ENCODE measurements at places on chromosomes 5 and 9. TPM values are rescaled to one million over a fixed set of nuclear protein-coding genes. Genes with fewer than 3 reads are reported as not detected.

SLC25A48 gene
- total RNA-seq, result not detected

SHROOM1 gene
- total RNA-seq, result 0.89 TPM

SLF1 gene
- 13.6 TPM for total RNA-seq

CHSY3 gene
- total RNA-seq, result not detected

FGD3 gene
- total RNA-seq, result 66.7 TPM

SLC6A7 gene
- not detected for total RNA-seq

HAND1 gene
- not detected for total RNA-seq

ARAP3 gene
- 3.2 TPM for total RNA-seq

SLC2A8 gene
- 1.7 TPM for total RNA-seq

CARD9 gene
- total RNA-seq, result 0.98 TPM

PCDHB4 gene
- not detected for total RNA-seq

ADCY2 gene
- not detected for total RNA-seq

SEMA4D gene
- total RNA-seq, result 226 TPM

EPB41L4B gene
- total RNA-seq, result 0.23 TPM

WDR38 gene
- total RNA-seq, result not detected

TAS2R1 gene
- not detected for total RNA-seq

PCDHA12 gene
- not detected for total RNA-seq

GRXCR2 gene
- total RNA-seq, result not detected

OLFML2A gene
- not detected for total RNA-seq

PNPLA7 gene
- total RNA-seq, result 3.1 TPM

FOXD4 gene
- 0.16 TPM for total RNA-seq

ZFR gene
- 60.6 TPM for total RNA-seq

MYMK gene
- not detected for total RNA-seq

MLANA gene
- total RNA-seq, result not detected

FNIP1 gene
- total RNA-seq, result 16.3 TPM

FGF10 gene
- not detected for total RNA-seq

SPINK4 gene
- not detected for total RNA-seq

TAF11L10 gene
- total RNA-seq, result not detected

PDE6A gene
- total RNA-seq, result not detected

PCDHB16 gene
- total RNA-seq, result not detected

GAS1 gene
- total RNA-seq, result 0.11 TPM

NAIP gene
- 0.91 TPM for total RNA-seq

CDC20B gene
- not detected for total RNA-seq

TMEM167A gene
- 70.9 TPM for total RNA-seq

POU5F2 gene
- total RNA-seq, result 0.40 TPM

LCN1 gene
- not detected for total RNA-seq

TYRP1 gene
- not detected for total RNA-seq

PTGES gene
- total RNA-seq, result 0.09 TPM

SPATA31D4 gene
- not detected for total RNA-seq

C9orf43 gene
- total RNA-seq, result 0.91 TPM

MAMDC2 gene
- not detected for total RNA-seq

ZNF454 gene
- total RNA-seq, result not detected

WNK2 gene
- total RNA-seq, result 3.3 TPM

IFNA21 gene
- total RNA-seq, result not detected

ADAMTS12 gene
- not detected for total RNA-seq

All from activated CD4-positive, alpha-beta T cell treated with anti-CD3 and anti-CD28 coated beads for 36 hours (primary cell).